Muscle of arm (tissue), 14 donors: ENCODE measurements at places on chromosomes 16 and 17.
A peak's percentile ranks its signal among the peaks of the same experiment; 100 is the strongest.

DNA sequence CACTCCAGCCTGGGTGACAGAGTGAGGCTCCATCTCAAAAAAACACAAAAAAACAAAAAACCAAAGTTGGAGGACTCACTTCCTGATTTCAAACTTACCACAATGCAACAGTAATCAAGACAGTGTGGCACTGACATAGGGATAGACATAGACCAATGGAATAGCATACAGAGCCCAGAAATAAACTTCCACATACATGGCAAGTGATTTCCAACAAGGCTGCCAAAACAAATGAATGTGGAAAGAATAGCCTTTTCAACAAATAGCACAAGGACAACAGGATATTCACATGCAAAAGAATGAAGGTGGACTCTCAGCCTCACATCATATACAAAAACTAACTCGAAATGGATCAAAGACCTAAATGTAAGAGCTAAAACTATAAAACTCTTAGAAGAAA is 36.8 kb upstream of the RASD1 start:
- no peak for DNase-seq

- DNase-seq: no peak
Observed at GRCh38 chr17:63423963-63424362, 22.1 kb downstream of the CYB561 start.

DNA sequence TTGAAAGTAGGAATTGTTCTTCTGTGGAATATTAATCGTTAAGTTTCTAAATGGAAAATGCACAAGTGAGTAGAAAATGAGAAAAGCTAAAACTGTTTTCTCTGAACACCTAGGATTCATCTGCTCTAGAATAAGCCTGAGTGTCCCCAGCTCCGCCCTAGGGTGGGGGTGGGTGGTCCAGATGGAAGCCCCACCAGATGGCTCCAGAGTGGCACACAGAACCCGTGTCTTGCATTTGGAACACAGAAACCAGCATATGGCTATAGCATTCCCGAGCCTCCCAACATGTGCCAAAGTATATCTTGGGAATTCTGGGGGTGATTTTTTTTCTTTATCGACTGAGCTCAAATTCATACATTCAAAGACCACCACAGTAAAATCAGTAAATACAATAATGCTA is 517.7 kb upstream of the PSMD7 start:
- DNase-seq: no peak

GRCh38 chr17:40018211-40019121 is 3.2 kb downstream of the CSF3 start:
- peak; percentile 66 for DNase-seq

- no peak for DNase-seq
Observed at GRCh38 chr16:75376475-75377161, 56.7 kb downstream of the CFDP1 start.

DNA sequence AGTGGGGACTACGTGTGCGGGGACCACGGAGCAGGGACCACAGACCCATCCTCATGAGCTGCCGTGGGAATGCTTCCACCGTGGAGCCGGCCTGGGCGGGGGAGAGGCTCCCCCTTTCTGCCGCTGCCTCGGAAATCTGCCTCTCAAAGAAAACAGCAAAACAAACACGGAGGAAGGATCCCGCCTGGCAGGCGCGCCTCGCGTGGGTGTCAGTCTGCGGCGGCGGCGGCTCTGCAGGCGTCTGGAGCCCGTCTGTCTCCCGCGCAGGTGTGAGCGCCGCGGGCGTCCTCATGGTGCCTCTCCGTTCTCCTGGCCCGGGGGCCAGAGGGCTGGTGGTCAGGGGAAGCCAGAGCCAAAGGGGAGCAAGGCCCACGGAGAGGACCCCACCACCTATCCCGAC is 27.5 kb downstream of the GSE1 start:
- no peak for DNase-seq

- no peak for DNase-seq
Observed at GRCh38 chr17:43533699-43534098, 12.4 kb downstream of the ETV4 start.

- no peak for DNase-seq
Observed at GRCh38 chr16:68488554-68488953, 40.2 kb upstream of the SMPD3 start.

DNA sequence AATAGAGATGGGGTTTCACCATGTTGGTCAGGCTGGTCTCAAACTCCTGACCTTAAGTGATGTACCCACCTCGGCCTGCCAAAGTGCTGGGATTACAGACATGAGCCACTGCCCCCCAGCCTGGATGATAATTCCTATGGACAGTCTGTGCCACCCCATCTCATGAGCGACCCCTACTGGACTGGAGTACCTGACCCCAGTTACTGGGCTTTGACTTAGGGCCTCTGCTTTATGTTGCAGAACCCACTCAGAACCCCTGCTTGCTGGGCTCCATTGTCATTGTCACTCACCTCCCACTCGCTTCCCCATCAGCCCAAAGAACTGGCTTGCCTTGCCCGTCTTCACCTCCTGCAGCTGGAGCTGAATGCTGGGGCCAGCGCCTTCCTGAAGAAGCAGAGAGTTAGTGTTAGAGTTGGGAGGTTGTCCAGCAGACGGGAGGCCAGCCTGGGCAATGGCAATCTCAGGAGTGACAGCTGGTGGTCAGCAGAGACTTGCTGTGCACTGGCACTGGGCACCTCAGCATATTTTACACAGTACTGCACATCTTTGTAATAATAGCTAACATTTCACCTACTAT is 4.0 kb downstream of the TAC4 start:
- no peak for DNase-seq

- no peak for DNase-seq
Observed at GRCh38 chr17:9529033-9529700, 46.5 kb downstream of the STX8 start.

DNA sequence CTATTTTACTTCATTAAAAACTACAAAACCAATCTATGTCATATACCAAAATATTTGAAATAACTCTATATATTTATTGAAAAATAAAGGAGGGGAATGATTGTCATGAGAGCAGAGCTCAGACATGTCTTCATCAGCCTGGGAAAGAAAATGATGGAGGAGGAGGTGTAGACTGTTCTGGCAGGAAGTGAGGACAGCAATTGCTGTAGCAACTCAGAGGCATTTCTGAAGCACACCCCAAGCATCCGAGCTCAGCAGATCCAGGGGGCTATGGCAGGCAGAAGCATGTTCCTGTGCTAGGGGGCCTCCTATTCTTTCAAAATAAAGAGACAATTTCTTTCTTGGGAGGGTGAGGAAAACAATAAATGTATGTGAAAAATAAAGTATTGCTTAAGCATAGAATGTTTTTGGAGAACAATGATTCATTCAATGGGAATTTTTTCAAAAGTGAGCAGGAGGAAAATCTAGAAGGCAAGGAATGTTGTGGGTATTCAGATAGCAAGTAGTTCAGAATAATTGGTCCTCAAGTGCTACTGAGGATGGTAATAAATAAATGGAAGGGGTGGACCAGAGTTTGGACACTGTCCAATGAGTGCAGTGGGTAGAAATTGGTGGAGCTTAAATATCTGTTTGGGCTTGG is 383.4 kb downstream of the CDH11 start:
- DNase-seq: no peak

DNA sequence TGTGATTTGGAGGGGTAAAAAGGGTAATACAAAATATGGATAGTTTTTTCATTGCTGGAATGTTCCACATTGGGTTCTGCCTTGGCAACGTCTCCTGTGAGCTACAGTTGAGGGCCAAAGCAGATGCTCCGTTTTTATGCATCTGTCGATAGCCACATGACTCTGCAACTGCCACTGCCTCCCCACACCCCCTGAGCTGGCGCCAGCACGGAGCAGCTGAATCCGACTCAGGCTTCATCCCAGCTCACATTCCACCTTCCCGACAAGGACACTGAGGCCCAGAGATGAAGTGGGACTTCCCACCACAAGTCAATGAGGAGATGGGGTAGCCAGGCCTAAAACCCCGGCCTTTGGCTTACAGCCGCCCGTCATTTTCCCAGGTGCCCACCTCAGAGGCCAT is 334.1 kb downstream of the CDH13 start:
- no peak for DNase-seq

- no peak for DNase-seq
Observed at GRCh38 chr16:53061701-53062159, 6.9 kb downstream of the CHD9 start.

- no peak for DNase-seq
Observed at GRCh38 chr17:62017912-62018311, 47.2 kb downstream of the MED13 start.

- no peak for DNase-seq
Observed at GRCh38 chr16:31063843-31064611, 10.0 kb downstream of the ZNF668 start.
